ENCODE measurements at places on chromosomes 5 and 9.

GRCh38 chr5:129074903-129075302 is 19.6 kb upstream of the ISOC1 start:
- no peak for DNase-seq

- DNase-seq: no peak
Observed at GRCh38 chr9:120904061-120904977, 22.3 kb downstream of the TRAF1 start.

- DNase-seq: peak; percentile 9
Observed at GRCh38 chr9:7342229-7342628, 457.3 kb downstream of the DMAC1 start.

DNA sequence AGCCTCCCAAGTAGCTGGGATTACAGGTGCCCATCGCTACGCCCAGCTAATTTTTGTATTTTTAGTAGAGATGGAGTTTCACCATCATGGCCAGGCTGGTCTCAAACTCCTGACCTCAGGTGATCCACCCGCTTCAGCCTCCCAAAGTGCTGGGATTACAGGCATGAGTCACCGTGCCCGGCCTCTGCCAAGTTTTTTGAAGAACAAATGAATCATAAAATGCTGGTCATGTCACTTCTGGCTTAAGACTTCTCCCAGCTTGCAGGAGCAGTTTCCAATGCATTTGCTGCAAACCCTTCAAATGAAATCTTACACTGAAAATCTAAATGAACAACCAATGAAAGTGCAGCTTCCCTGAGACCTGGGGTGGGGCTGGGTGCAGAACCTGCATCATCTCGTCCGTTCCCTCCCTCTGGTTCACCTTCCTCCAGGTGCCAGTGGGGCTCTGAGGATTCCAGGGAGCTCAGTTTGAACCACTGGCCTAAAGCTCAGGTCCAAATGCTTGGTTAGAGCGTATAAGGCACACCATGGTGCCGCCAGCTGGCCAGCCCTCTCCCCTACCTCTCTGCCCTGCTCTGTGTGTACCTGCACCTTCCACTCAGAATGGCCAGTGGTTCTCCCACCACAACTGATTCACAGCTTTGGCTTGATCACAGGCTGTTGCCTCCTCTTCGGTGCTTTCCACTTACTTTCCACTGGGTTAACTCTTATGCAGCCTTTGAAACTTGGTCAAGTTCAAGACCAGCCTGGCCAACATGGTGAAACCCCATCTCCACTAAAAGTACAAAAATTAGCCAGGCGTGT is 39.8 kb upstream of the FUBP3 start:
- no peak for DNase-seq

DNA sequence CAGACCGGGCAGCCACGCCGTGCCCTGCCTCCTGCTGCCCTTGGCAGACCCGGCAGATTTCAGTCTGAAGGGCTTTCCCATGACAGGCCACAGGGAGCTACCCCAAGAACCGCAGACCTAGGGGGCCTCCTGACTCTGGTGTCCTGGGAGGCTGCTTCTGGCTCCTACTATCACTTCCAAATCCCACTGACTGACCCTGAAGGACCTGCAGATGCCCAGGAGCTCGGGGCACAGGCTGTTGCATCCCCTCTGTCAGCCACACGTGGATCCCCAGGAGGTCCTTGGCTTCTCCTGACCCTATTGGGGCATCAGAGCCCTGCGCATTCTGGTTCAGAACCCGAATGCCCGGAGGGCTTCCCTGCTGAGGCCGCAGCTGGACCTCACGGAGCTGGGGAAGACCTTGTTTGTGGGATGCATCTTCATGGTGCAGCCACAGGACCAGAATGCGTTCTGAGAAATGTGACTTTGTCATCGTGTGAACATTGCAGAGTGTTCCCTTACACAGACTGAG is 81.3 kb upstream of the IRX4 start:
- no peak for DNase-seq

- no peak for DNase-seq
Observed at GRCh38 chr9:95116002-95116807, 201.3 kb downstream of the FANCC start.

- DNase-seq: peak; percentile 56
Observed at GRCh38 chr5:173012882-173013281, 29.3 kb downstream of the ATP6V0E1 start.

- DNase-seq: peak; percentile 25
Observed at GRCh38 chr5:52657247-52657645, 130.5 kb upstream of the ITGA1 start.

GRCh38 chr5:86175224-86175623 is 442.5 kb upstream of the COX7C start:
- DNase-seq: no peak

GRCh38 chr9:105290418-105290817 is 46.0 kb downstream of the SLC44A1 start:
- DNase-seq: peak; percentile 67

DNA sequence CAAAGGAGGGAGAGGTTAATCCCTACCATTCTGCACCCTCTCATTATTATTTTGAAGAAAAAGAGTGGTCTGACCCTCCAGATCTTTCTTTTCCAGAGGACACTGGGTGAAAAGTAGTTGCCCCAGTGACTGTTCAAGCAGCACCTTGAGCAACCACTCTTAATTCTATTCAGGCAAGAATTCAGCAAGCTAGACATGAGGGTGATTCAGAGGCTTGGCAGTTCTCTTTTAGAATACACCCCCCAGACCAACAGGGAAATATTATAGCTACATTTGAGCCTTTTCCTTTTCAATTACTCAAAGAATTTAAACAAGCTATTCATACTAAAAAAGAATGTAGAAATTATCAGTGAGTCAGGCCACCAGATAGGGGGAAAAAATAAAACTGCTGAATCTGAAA is 178.3 kb downstream of the MRPS30 start:
- no peak for DNase-seq

DNA sequence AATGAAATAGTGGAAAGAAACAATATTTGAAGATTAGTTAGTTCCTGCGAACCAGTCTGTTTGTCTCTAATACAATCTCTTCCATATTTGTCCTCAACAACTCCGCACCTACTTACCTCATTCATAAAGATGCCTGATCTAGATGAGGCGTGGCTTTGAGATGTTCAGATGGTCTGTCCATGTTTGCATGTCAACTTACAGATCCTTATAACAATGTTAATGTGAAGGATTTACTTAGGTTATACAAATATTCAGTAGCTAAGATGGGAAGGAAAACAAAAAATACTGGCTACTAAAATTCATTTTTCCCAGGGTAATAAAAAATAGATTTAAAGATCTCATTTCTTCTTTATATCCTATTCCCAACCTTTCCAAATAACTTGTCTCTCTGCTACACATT is 8.3 kb downstream of the CDC14B start:
- no peak for DNase-seq

DNA sequence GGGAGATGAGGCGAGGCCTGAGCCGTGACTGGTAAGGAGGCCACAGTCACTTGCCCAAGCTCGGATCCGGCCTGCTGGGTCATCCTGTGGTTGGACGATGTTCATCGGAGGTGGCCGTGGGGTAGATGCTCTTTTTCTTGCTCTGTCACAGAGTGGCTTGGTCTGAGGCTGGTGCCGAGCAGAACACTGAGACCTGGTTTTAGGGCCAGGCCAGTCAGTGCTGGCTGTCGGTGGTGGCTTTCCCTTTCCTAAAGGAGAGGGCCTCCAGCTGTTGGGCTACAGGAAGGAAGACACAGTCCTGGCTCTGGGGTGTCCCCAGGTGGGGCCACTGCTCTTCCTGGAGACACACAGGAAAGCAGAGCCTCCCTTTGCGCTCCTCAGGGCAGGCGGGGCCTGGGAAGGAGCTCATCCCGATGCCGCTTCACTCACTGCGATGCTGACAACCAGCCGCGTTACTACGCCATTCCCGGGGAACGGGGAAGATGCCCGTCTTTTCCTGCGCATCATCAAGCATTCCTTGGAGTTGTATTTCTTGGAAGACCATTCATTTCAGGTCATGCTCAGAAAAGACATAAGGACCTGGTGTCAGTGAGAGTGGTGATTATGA is 254.8 kb upstream of the IRX4 start:
- no peak for DNase-seq

DNA sequence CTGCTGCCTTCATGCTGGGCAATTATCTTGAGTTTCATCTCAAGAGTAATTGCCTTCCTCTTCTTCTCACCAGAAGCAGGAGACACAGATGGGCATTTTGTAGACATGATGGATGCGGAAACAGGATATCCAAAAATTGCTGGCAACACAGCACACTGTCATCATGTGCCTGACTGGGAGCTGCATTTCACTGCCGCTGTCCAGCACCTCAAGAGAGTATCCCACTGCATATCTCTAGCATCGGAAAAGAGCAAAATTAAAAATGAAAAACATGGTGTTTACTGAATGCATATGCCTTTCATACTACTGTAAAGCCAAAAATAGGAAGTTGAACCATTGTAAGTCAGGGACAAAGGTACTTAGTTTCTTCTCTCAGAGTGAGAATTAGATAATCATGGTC is 210.7 kb downstream of the MAN2A1 start:
- no peak for DNase-seq

GRCh38 chr9:121050128-121050988 is at the start of gene C5:
Gene C5, minus strand, starts transcription at chr9:121050275. Its CDS starts 29 bp downstream, at chr9:121050246.
- DNase-seq: no peak

DNA sequence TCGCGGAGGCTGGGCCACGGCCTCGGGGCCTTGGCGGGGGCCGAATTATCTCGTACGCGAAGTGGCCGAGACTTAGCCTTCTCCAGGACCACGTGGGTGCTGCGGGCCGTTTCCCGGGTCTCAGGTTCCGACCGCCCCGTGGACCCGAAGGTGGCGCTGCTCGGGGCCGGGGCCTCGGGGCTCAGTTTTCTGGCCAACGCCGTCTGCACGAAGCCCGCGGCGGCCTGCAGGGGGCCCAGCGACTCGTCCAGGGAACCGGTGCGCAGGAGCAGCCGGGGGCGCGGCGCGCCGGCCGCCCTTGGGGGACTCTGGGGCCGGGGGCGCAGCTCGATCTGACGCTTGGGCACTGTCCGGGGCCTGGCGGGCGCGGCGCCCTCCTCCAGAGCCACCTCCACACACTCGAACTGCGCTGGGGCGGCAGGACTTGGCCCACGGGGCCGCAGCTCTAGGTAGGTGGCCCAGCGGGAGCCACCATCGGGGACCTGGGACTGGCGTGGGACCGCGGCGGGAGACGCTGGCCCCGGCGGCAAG is 716 bp downstream of the PROB1 start:
- DNase-seq: no peak

- peak; percentile 17 for DNase-seq
Observed at GRCh38 chr5:116281309-116281708, 196.5 kb downstream of the COMMD10 start.

GRCh38 chr5:68673106-68673822 is 420.6 kb upstream of the SLC30A5 start:
- DNase-seq: no peak

DNA sequence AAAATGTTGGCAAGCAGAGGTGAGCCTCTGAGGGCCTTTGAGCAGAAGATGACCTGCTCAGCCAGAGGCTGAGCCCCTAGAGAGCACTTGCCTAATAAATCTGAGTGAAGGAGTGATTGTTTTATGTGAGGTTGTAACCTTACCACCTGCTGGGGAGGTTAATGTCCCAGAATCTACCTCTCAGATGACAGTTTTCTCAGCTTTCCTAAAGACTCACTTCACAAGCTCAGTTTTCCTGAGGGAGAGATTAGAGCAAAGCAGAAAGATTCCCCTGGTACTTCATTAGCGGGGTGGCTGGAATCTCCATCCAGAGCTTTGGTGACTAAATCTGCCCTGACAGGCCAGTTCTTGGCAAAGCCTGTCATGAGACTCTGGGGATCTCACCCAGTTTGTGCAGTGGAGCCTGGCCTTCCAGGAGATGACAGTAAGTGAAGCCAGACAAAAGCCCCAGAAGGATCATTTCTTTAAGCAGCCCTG is 48.8 kb upstream of the GALNT10 start:
- DNase-seq: no peak

- DNase-seq: no peak
Observed at GRCh38 chr5:138979684-138980280, 104.6 kb upstream of the LRRTM2 start.

- no peak for DNase-seq
Observed at GRCh38 chr5:602466-603035, 9.6 kb upstream of the CEP72 start.

DNA sequence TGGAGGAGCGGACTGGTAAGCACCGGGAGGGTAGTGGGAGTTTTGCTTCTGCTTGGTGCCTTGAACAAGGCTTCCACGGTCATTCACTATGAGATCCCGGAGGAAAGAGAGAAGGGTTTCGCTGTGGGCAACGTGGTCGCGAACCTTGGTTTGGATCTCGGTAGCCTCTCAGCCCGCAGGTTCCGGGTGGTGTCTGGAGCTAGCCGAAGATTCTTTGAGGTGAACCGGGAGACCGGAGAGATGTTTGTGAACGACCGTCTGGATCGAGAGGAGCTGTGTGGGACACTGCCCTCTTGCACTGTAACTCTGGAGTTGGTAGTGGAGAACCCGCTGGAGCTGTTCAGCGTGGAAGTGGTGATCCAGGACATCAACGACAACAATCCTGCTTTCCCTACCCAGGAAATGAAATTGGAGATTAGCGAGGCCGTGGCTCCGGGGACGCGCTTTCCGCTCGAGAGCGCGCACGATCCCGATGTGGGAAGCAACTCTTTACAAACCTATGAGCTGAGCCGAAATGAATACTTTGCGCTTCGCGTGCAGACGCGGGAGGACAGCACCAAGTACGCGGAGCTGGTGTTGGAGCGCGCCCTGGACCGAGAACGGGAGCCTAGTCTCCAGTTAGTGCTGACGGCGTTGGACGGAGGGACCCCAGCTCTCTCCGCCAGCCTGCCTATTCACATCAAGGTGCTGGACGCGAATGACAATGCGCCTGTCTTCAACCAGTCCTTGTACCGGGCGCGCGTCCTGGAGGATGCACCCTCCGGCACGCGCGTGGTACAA is 556 bp downstream of the PCDHGC3 start:
- DNase-seq: peak; percentile 25

DNA sequence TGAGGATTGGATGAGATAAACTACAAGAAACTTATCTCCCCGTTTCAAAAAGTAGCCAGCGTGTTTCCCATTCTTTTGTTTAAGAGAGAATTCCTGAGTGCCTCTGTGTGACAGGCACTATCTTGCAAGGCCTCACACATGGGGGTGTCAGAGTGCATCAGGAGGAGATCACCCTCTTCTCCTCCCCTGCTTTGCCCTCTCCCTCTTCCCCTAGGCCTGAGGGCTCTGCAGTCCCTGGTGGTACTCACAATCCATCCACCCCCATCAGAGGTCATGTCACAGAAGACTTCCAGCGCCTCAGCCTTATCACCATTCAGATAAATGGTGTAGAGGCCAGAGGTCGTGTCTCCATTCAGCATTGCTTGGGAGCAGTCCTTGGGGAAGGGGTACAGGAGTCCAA is 88.0 kb downstream of the TNC start:
- DNase-seq: no peak

GRCh38 chr5:6393596-6394194 is 15.3 kb upstream of the MED10 start:
- DNase-seq: no peak

- no peak for DNase-seq
Observed at GRCh38 chr5:144141585-144141984, 28.9 kb downstream of the YIPF5 start.

- peak; percentile 38 for DNase-seq
Observed at GRCh38 chr5:36459176-36460135, 146.9 kb upstream of the SLC1A3 start.

DNA sequence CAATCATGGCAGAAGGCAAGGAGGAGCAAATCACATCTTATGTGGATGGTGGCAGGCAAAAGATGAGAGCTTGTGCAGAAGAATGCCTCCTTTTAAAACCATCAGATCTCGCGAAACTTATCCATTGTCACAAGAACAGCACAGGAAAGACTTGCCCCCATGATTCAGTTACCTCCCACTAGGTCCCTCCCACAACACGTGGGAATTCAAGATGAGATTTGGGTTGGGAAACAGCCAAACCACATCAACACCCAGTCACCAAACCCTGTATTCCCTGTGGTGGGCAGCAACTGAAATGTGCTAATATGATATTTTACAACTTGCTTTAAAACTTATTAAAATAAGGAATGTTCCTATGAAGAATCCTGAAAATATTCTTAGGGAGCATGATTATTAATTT is 54.2 kb downstream of the RASGRF2 start:
- DNase-seq: no peak

Data from inflammatory macrophage treated with lipopolysaccharide for 1 hour (primary cell).